Stimulated activated naive CD8-positive, alpha-beta T cell treated with anti-CD3 and anti-CD28 coated beads, Interleukin-15, amount 100 ng/mL, for 72 hours (primary cell): ENCODE measurements at places on chromosomes 16 and 17.

DNA sequence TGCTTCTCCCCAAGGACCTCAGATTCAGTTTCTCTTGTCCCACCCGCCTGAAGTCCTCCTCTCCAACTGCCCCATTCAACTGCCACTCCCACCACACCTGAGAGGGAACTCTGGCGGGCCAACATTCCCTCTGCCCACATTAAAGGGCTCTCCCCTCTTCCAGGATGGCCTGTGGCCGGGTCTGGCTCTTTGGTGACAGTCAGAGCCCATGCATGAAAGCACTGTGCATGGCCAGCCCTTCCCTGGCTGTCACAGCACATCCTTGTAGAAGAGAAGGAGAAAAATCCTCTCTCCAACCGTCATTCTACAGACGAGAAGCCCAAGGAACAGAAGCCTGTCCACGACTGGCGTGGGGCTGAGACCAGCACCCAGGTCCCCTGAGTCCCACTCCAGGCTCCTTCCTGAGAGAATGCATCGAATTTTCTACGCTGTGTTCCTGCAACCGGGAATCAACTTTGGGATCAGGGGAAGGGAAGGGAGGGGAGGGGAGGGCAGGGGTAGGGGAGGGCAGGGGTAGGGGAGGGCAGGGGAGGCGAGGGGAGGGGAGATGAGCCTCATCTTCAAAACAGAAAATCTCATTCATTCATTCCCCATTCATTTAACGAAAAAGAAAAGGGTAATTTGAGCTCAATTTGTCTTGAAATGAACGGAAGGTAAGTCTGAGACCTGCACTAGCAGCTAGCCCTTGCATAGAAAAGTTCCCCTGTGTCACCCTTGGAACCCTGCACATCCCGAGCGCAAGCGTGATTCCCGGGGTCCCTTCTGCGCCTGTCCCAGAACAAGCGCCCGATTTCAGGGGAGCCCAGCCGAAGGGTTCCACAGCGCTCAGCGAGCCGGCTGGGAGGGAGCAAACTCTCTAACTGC, at the start of gene ABCC12:
Gene ABCC12 (minus strand): TSS at position 68 of the 864 bp plus-strand sequence. CDS start 9,569 bp downstream, outside the sequence.
- no peak for DNase-seq

GRCh38 chr17:48770954-48771353, 42.4 kb upstream of the HOXB13 start:
- no peak for DNase-seq

- no peak for DNase-seq
Measured at GRCh38 chr16:10601444-10602408, 21.3 kb upstream of the EMP2 start.

DNA sequence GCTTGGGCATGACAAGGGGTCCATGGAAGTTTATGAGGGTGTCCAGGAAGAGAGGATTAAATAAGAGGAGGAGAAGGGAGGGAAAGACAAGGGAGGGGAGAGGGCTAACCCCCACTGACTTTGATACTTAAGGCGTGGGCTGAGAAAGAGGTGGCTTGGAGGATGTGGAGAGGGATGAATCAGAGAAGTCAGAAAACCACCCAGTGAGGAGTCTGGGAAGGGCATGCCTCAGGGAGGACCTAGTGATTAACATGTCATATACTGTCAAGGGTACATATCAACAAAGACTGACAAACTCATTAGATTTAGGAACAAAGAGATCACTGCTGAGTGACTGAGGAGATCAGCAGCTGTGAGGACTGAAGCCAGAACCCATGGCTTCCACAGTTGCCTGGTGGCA, 145.4 kb downstream of the IRX5 start:
- no peak for DNase-seq

- no peak for DNase-seq
Measured at GRCh38 chr16:87233928-87234327, 83.3 kb downstream of the C16orf95 start.

GRCh38 chr16:22968931-22969330, 155.0 kb downstream of the HS3ST2 start:
- DNase-seq: no peak

DNA sequence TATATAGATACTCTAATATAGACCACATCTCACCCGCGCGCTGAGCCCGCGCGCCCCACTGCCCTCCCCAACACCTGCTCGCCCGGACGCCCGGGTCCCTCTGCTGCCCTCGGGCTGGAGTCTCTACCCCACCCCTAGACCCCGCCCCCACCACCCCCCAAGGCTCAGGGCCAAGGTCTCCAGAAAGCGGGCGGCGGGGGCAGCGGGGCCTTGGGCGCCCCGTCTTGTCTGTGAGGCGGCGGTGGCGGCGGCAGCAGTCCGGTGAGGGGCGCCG, 2.6 kb downstream of the HES7 start:
- no peak for DNase-seq

GRCh38 chr16:12231666-12232065, 255.1 kb downstream of the SNX29 start:
- DNase-seq: no peak

- DNase-seq: peak; percentile 69
Measured at GRCh38 chr17:28384281-28385036, 13.0 kb downstream of the SARM1 start.

GRCh38 chr17:47872651-47873161, 21.7 kb upstream of the SP6 start:
- DNase-seq: no peak

DNA sequence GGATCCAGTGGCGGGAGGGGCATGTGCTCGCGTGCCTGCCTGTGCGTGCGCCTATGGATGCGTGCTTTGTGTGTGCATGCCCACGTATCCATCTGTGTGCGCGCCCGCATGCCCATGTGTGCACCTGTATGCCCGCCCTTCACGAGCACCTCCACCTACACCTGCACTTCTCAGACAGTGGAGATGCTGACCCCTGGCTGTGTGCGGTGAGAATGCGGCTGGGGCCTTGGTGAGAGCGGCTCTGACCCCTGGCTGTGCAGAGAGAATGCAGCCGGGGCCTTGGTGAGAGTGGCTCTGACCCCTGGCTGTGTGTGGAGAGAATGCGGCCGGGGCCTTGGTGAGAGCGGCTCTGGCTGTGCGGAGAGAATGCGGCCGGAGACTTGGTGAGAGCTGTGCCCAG, 33.9 kb downstream of the AXIN1 start:
- DNase-seq: no peak

GRCh38 chr16:84829168-84829965, 9.6 kb downstream of the CRISPLD2 start:
- no peak for DNase-seq

- DNase-seq: no peak
Measured at GRCh38 chr17:54177606-54178308, 355.0 kb downstream of the KIF2B start.

- no peak for DNase-seq
Measured at GRCh38 chr17:76173474-76173873, 32.4 kb upstream of the FOXJ1 start.

- no peak for DNase-seq
Measured at GRCh38 chr16:13307851-13308250, 406.5 kb downstream of the SHISA9 start.

GRCh38 chr17:37274461-37274860, 101.3 kb upstream of the C17orf78 start:
- DNase-seq: no peak

GRCh38 chr17:4261452-4261851, 2.3 kb downstream of the ANKFY1 start:
- no peak for DNase-seq

DNA sequence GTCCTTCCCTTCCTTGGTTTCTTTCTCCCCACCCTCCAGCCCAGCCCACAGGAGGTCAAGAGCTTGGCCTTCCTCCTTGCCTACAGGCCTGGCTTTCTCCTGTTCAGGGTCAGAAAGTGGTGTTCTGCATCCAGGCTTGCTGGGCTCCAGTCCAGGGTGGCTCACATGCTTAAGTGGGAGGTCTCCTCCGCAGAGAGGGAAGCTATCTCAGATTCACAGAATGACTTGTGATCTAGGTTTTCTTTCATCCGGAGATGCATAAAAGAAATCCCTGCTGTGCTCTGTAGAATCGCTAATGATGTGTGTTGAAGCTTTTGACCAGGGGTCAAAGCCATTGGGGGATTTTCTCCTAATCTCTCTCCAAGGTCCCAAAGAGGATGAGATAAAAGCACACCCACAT, 382.3 kb upstream of the EEF2KMT start:
- no peak for DNase-seq

DNA sequence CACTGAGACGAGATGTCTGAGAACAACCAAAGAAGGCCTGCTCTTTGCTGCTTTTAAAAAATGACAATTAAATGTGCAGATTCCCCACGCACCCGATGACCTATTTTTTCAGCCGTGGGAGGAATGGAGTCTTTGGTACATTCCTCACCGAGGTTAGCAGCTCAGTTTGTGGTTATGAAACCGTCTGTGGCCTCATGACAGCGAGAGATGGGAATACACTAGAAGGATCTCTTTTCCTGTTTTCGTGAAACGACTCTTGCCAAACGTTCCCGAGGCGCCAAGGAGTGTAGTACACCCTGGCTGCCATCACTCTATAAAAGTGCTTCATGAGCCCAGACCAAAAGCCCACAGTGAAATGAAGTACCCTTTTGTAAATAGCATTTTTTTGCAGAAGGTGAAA, 87.8 kb downstream of the CRISPLD2 start:
- DNase-seq: no peak

- DNase-seq: peak; percentile 59
Measured at GRCh38 chr16:89409161-89409711, 81.1 kb downstream of the ANKRD11 start.

- no peak for DNase-seq
Measured at GRCh38 chr17:79936641-79937381, 97.6 kb upstream of the CBX4 start.

- DNase-seq: no peak
Measured at GRCh38 chr16:84036982-84037425, 5.6 kb downstream of the SLC38A8 start.

- DNase-seq: no peak
Measured at GRCh38 chr17:37507111-37507510, 17.4 kb downstream of the DUSP14 start.

DNA sequence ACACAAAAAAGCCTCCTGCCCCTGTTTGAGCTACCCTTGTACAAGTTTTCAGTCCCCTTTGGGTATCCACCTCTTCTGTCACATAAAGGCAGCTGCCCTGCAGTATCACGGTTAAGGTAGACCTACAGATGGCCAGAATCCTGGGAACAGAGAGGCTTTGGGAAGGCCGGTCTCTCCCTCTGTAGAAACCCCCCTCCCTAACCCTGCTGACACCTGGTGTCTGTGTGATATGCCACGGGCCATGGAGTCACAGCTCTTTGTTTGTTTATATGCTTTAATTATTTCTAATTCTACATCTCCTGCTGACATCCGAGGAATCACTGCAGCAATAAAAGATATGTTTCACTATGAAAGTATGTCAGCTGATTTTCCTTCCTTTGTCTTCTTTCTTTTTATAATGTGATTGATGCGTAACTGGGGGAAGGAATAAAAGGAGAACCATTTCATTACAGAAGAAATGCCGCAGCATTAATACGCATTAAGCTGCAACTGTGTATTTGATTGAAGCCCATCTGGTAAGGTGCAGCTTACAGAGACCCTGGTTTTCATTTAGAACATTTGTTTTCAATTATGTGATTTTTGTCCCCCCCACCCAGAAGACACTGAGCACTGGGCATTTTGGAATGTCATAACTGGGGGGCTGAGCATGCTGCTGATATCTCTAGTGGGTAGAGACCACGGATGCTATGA, 142.1 kb downstream of the SLC39A11 start:
- no peak for DNase-seq

DNA sequence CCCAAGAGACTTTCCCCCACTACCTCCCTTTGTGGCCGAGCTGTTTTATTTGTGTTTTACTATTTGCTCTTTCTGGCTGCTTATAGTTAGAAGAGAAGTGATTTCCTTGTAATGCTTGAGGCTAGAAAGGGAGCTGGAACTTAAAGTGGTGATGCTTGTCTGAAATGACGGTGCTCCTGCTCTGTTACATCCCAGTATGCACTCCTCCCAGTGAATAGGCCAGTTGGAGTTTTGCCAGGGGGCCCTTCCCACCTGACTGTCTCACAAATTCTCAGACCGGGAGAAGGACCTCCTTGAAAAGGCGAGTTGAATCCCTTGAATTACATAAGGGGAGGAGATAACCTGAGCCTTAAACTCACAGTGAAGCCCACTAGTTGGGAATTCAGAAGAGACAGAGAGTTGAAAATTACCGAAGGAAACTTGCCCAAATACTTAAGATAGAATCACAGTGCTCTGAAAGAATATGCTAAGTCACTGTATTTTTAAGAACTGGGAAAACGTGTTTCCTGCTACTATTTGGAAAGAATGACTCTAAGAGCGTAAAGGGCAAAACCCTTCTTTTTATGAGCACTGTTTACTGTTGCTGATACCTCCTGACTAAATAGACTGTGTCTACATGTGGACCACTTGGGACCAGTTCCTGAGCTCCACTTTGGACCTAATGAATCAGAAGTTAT, 84.7 kb upstream of the CLEC3A start:
- no peak for DNase-seq

DNA sequence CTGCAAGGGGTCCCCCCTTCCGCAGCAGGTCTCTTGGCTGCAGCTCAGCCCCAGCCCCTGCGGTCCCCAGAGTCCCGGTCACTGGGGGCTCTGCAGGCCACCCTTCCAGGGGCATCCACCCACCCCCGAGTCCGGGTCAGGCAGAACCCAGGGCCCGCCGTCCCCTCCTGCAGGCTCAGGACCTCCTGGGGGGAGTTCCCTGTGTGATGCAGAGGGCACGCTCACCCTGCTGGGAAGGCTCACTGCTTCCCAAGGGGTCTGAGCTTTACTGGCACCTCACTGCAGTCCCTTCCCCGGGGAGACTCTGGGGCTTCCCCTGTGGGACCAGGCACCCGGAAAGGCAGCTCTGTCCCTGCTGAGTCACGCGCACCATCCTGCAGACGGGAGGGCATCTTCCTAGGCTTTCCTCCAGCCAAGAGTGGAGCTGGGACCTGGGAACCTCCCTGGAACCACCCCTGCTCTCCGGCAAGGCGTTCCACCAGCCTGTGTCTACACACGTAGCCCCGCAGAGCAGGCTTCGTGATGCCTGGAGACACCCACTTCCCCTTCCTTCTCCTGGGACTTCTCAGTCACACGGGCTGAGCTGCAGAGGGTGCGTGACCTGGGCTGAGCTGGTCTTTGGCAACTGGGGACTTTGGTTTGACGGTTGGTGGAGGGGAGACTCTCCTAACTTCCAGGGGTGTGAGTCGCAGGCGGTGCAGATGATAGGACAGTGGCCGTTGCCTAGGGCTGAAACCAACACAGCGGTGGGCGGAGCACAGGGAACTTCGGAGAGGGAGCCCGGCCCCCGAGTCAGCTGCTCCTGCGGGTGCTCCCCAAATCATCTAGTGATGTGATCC, 23.4 kb downstream of the SLC25A10 start:
- DNase-seq: no peak

DNA sequence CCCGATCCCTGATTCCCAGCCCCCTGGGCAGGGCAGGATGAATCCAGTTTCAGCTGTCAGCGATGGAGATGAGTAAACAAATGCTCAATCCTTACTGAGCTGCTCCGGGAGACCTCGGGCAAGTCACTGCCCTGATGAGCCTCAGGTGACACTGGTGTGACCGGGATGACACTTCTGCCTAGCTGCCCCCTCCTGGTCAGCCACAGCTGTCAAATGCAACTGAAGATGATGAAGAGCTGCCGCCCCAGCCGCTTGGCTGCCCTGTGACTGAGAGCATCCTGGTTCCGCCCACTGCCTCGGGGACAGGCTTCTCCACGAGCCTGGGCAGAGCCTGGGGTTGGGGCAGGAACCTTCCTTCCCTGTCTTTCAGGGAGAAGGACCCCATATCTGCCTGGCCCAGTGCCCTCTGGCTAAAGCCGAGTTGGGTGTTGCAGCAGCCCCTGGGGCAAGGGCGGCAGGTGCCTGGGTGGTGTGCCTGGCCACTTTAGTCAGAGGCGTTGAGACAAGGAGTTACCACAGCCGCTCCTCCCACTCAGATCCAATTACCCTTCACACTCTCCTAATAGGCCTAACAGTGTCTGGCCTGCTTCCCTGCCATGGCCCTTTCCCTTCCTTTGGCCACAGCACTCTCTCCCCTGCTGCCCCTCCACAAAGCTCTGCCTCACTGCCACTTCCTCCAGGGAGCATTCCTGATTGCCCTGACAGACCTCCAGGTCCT, 5.5 kb downstream of the CCL17 start:
- DNase-seq: no peak
